ENCODE measurements at places on chromosomes 4 and X.

GRCh38 chr4:165326831-165327210 is 648 bp upstream of the MSMO1 start:
- DNase-seq: peak; percentile 38

DNA sequence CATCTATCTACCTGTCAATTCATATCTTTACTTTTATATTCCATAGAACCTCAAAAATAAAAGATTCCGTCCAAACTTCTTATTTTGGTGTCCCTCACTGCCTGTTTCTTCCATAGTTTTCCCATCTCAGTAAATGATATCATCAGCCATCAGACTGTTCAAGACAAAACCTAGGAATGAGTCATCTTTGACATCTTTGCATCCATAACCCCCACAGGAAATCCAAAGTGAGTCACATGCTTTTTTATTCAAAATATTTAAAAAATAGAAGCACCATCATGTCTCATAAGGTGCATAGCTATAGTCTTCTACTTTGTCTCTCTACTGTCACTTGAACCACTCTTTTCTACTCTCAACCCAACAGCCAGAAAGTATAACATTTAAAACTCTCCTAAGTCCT is 29.9 kb upstream of the CXXC4 start:
- no peak for DNase-seq

- no peak for DNase-seq
These were observed 156.6 kb downstream of the GRIA3 start for GRCh38 chrX:123340696-123341095.

GRCh38 chr4:110055158-110055768 is 142.6 kb downstream of the EGF start:
- no peak for DNase-seq

DNA sequence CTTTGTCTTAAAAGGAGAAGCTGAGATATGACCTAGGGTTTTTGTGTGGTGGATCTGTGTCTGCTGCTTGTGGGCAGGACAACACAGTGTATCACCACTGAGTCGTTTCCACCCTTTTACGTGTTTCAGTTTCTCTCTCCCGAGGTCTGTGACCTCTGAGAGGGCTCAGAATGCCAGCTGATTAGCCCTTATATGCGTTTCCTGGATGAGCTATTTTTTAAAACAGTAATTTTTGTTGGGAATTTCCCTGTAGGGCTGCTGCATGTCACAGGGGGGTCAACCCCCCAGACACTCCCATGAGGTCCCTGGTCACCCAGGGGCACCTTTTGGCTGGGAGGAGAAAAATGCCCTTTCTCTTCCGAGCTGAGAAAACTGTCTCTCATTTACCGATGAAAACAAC is 170.4 kb upstream of the CASK start:
- peak; percentile 19 for DNase-seq

GRCh38 chrX:15217161-15217560 is 52.7 kb downstream of the ASB9 start:
- no peak for DNase-seq

DNA sequence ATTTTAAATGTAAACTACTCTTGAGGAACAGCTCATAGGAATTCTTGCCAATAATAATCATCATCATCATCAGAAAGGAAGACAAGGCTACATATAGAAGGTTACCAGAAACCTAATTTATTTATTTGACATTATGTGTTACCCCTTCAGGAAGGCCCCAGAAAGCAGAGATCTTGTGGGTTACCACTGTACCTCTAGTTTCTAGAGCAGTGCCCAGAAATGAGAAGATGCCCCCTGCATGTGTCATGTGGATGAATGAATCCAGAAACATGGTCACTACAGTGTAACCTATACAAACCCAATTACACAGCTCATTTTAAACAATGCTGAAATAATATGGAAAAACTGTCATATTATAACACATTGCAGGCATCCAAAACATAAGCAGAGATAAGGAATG is 70.4 kb downstream of the ARAP2 start:
- no peak for DNase-seq

DNA sequence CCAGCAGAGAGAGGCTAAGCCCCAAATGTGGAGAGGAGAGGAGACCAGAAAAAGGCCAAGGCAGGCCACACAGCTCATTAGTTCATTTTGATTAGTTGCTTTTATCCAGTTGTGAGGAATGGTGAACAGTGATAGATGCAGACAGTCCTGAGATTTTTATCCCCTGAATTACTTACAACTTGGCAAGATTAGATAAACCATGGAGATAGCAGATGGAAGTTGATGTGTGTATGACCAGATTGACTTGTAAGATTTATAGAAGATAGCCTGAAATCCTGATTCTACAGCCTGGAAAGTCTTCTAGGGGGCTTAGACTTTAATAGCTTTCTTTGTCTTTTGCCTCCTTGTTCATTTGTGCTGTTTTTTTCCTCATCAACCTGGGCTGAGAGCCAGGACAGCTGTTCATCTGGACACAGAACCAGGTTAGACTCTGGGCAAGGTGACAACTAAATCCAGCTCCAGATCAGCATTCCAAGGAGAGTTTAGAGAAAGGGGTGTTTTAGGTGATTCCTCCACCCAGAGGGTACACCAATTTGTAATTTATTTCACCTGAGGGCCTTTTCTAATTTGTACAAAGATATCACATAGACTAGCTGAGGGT is 215.5 kb downstream of the SPATA18 start:
- DNase-seq: no peak

- no peak for DNase-seq
These were observed 27.1 kb upstream of the HGFAC start for GRCh38 chr4:3414421-3415279.

GRCh38 chr4:185142564-185142911 is 528 bp upstream of the SLC25A4 start:
- no peak for DNase-seq

GRCh38 chrX:150663073-150663472 is 30.1 kb upstream of the MTMR1 start:
- DNase-seq: no peak

GRCh38 chr4:78599931-78600375 is 48.4 kb downstream of the ANXA3 start:
- no peak for DNase-seq

GRCh38 chrX:129813662-129814368 is 29.9 kb downstream of the ZDHHC9 start:
- no peak for DNase-seq

DNA sequence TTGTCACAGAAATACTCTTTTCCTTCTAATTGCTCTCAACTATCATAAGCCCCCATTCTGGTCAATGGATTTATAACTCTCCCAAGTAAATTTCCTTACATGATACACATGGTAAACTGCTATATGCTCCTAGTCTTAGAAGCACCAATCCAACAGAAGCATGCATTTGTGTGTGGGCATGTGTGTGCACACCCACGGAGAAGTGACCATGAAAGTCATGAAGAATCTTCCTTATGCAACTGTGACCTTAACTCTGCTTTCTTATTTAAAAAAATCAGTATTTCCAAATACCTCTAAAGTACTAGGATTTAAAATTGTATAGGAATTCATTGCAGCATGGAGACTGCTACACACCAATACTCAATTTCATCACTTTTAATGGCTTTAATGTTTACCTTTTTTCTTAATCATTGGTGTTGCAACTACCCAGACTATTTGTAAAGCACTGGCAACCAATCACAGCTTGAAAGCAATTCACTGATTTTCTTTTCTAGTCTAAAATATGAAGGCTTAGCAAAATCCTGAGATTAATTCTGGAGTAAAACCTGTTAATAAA is 47.6 kb downstream of the MAML3 start:
- DNase-seq: no peak

GRCh38 chr4:88818631-88819470 is 121.2 kb upstream of the NAP1L5 start:
- DNase-seq: peak; percentile 41

GRCh38 chr4:113878668-113879067 is 100.8 kb downstream of the ARSJ start:
- DNase-seq: no peak

- DNase-seq: no peak
These were observed 474.5 kb downstream of the KLHL13 start for GRCh38 chrX:117641913-117642656.

GRCh38 chr4:78565971-78566372 is 14.4 kb downstream of the ANXA3 start:
- DNase-seq: no peak

- no peak for DNase-seq
These were observed 1.1 kb upstream of the HPSE start for GRCh38 chr4:83335701-83336100.

DNA sequence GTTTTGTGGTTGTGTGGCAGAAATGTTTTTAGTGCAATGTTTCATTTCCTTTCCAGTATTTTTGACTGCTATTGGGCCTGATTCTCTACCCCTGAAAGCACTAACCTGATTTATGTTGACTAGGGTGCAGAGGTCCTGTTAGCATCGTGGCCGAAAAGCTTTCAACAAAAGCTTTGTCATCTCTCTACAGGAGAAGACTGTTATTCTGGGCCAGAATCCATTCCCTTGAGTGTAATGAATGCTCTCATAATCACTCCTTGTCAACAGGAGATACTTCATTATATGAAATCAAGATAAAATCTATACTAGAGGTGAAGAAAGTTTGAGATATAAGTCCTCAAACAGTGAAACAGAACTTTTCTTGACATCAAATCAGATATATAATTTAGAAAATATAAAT is 195.5 kb downstream of the ZNF330 start:
- DNase-seq: no peak

- no peak for DNase-seq
These were observed 58.3 kb upstream of the SMARCA5 start for GRCh38 chr4:143455211-143455610.

- DNase-seq: no peak
These were observed at the start of gene CD40LG for GRCh38 chrX:136647677-136648360. Gene CD40LG, plus strand, starts transcription at chrX:136648158. Its CDS starts 91 bp downstream, at chrX:136648249.

DNA sequence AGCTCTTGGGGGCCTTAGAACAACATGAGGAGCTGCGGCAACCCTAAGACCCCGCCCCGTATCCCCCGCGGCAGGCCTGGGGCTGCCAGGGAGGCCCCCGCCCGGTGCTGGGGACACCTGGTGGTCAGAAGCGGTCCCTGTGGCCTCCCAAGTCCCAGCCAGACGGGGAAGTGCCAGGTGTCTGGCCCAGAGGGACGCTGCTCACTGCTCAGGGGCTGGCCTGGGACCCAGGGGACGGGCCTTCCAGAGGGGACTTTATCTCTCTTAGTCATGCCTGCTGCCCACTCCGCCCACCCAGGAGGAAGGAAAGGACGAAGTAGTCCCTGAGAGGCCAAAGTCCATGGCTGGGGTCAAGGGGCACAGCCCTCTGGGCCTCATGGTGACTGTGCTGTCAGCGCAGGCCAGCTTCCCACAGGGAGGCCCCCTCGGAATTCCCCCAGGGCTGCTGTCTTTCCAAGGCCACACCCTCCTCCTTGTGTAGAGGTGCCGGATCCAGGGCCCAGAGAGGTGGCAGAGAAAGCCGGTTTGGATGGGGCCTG is 31.0 kb upstream of the HTRA3 start:
- DNase-seq: no peak

Measured in stimulated activated CD8-positive, alpha-beta memory T cell treated with anti-CD3 and anti-CD28 coated beads, Interleukin-4, amount 100 ng/mL, for 48 hours (primary cell).